ENCODE measurements at places on chromosomes 6 and 20.

- no peak for DNase-seq
These were observed 12.2 kb upstream of the GCLC start for GRCh38 chr6:53556986-53557715.

DNA sequence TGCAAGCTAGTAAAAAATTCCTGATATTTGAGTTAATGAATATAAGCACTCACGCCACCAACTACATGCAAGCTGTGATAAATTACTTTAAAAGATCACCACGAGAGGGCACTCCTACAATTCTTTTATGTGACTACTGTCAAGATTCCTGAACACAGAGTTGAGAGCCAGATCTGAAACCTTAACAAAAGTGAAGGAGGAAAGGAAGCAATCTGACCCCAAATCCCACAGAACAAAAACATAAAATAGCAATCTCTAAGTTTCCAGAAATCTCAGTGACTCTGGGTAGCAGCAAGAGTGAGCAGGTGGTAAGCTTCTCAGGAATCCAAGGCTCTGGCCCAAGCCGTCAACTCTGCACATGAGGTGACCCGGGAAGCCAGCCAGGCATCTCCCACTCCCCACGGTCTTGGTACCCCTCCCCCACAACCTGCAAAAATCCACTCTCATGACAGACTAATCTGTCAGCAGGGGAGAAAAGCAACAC, 55.1 kb downstream of the STAU1 start:
- DNase-seq = peak; percentile 59

DNA sequence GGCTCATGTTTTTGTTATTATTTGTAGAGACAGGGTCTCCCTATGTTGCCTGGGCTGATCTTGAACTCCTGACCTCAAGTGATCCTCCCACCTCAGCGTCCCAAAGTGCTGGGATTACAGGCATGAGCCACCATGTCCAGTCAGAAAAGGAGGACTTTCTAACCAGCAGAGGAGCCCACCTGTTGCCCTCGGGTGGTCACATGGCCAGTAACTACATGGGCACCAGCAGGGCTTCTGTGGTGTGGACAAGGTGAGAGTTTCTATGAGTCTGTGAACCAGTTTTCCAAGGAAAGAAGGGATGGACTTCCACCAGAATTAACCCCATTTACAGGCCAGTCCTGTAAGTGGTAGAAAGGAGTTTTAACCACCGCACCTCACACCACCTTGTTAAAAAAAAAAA, 125.4 kb downstream of the RIN2 start:
- DNase-seq = no peak

- DNase-seq = peak; percentile 8
These were observed 1.6 kb upstream of the THBD start for GRCh38 chr20:23050847-23051627.

DNA sequence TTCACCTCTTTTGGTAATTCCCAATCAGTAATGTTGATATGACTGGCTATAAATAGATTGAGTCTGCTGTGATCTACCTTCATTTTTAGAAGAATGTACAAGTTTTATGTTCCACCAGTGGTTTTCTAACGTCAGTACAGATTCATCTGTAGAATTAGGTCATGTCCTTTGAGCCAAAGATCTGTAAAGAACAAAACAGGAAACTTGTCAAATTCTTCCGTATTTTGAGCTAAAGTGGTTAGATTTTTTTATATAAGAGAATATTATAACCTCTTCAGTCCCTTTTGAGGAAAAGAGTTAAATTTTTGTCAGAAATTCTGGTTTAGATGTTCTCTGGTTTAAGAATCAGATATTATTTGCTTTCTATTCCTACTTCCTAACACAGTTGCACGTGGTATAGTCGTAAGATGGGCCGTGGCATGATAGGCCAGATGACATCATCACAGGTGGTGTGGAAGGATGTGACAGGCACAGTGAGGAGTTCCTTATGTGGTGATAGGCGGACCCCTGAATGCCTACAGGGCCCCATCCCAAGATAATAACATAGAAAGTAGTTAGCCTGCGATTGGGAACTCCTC, 62.3 kb downstream of the SNX9 start:
- peak; percentile 43 for DNase-seq

DNA sequence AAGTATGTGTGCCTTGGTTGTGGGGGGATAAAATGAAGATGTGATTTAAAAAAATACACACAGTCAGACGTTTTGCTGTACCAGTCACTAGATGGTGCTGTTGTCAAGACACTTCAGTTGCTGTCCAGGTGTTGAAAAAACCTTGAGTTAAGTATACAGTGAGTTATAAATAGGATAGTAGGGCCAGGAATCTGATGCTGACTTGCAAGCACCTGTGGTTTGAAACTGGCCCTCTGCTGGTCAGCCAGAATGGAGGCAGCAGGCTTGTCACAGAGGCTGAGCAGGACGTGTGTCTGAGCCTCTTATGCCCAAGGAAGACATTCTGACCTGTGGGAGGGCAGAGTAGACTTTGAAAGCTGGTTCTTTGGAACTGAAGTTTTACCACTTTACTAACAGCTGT, 27.8 kb downstream of the RNF8 start:
- peak; percentile 45 for DNase-seq

DNA sequence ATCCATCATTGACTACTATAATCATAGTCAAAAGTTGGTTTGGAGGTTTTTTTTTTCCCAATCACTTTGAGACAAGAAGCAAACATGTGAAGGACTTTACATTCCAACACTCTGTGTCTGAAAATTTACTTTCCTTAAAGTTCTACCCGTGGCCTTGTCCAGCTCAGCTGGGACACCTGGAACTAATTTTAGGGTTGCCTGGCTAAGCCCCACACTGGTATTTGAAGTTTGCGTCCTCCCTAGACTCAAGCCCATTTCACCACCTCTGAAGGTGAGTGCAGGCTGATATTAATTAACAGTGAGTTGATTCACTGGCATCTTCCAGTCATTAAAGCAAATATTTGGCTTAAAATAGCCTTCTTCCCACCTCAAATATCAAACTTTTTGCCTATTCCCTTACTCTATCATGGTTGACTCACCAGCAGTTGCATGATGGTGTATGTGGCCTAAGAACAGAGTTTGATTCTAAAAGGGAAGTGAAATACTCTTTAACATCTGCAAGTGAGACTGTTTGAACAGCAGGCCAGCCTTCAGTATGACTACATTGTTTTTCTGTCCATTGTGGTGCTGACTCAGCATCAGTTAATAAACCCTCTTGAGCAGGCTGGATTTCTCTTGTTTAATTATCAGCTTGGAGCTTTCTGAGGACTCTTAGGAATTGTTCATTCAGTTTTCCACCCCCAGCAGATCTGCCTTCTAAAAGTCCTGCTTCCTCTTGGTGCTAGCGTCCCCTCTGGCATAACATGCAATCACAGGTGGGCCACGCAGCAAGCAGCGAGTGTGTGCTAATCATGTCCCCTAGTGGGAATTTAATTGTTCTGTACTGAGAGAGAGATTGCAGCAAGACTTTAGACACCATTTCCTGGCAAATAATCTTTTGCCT, 1.8 kb upstream of the PRDM1 start:
- DNase-seq = peak; percentile 44

DNA sequence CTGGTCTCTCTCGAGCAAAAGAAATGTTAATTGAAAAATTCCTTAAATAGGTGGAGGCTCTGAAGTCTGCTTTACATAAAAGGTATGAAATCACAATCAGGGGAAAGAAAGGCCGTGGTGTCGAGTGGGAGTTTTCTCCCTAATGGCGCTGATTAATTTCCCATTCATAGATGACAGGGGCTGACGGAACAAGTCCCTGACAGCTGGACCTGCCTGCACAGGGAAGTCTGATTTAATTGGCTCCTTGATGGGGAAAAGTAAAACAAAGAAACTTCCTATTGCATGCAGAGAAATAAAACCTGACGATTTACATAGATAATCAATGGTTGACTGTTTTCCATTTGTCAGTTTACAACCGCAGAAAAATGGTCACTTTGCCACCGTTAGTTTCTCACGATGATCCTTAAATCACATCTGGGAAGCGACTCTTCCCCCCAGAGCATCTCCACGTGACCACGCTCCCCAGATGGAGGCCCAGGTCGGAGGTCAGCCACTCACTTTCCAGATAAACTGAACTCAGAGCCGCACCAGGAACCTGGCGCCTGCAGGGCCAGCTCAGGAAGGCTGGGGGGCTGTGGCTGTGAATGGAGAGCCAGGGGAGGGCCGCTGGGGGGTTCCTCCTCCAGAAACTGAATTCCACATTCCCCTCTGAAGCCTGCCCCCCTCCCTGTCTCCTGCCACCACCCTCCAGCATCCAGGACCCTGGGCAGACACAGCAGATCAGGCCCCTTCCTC, 55.3 kb downstream of the DLL1 start:
- no peak for DNase-seq

GRCh38 chr6:70998148-70998547, 41.3 kb upstream of the B3GAT2 start:
- DNase-seq = no peak

GRCh38 chr20:46985671-46986070, 91.0 kb downstream of the EYA2 start:
- DNase-seq = no peak

GRCh38 chr20:47202733-47203667, 153.5 kb downstream of the ZMYND8 start:
- no peak for DNase-seq

GRCh38 chr6:143691900-143692636, 14.3 kb downstream of the PHACTR2 start:
- no peak for DNase-seq

DNA sequence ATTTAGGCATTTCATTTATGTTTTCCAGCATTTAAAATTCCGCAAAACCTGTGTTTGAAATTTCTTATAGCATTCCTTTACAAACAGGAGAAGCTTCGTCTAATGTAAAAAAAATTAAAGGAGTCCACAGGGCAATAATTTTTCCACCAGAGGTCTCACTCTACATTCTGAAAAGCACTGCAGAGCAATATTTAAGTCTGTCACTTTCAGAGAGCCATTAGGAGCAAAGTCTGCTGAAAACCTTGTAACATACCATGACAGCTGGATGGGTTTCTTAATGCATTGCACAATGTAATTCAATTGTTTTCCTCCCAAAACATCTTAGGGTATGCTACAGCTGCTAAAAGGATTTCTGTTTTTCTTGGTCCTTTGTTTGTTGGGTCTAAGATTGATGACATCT, 18.0 kb downstream of the BAG2 start:
- no peak for DNase-seq

DNA sequence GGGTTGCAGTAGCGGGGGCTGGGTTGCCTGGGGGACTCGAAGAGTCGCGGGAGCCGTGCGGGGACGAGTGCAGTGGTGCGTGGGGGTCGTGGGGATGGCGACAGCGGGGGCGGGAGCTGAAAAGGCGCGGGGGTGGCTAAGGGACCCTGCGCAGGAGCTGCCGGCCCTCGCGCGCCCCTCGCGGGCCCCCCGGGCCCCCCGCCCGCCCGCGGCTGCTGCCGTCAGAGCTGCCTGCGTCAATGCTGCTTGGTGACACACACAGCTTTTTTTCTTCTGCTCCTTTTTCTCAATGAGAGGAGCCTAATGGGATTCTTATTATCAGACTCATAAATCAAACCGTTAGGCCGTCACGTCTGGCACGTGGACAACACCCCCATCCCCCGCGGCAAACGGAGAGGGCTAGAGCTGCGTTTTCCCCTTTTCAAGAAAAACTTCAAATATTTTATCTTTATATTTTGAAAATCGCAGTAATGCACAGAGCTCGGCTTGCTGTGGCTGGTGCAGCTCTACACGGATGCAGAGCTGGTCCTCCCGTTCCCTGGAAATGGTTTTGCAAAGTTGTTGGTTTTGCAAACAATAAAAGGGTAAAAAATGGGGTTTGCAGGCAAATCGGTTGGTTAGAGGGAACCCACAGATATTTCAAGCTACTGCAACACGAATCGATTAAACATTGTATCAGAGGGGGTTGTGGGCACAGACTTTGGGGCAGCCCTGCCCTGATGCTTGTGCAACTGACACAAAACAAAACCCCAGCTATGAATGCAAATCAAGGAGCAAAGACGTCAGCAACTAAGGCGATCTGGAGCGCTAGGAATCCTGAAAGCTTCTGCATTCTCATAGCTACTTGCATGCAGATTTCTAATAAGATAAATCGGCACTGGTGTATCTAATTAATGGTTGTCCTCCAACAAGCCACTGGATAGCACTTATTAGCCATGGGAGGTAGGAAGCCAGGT, 161.4 kb downstream of the TBXT start:
- no peak for DNase-seq

DNA sequence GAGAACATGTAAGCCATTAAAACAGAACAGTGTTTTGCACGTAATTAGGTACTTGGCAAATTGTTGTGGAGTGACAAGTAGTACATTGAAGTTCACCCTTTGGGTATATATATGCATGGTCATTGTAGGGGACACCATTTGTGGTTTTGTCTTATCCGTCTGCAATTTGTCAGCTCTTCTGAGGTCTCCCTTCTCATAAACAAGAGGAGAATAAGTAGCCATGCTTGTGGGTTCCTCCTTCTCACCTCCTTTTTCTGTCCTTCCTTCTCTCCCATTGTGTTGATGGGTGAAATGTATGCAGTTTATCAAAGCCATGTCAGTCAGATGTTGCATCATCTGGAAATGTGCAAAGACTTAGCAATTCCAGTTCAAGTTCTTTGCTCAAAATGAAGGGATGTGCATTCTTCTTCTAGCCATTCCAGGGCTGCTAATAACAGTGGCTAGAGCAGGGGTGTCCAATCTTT, 70.9 kb downstream of the QKI start:
- DNase-seq = no peak

- DNase-seq = no peak
These were observed 107.3 kb downstream of the UST start for GRCh38 chr6:148854096-148854495.

DNA sequence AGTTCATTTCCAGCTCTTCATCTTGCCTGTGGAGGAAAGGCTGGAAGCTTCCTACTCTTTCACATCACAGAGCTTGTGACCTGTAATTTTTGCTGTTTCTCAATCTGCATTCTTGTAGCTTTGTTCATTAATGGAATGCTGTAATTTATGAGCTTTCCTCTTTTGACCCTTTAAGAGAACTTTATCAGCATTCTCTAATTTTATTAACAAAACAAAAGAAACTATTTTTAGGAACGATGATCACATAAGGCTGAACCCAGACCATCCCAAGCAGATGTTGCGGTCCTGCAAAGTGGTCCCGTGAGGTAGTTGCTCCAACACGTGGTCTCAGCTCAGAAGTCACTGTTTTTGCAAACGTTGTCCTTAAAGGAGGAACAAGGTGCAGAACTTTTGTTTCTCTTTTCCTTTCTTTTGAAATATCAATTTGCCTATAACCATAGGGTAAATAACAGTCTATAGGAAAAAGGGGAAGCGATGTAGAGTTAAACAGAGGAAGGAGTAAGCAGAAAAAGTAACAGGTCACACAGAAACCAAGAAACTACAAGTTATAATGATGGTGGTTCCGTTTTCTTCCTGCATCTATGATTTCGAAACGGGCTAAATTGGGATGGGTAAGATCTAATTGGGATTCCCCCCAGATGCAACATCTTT, 121.3 kb upstream of the PHACTR1 start:
- DNase-seq = no peak

DNA sequence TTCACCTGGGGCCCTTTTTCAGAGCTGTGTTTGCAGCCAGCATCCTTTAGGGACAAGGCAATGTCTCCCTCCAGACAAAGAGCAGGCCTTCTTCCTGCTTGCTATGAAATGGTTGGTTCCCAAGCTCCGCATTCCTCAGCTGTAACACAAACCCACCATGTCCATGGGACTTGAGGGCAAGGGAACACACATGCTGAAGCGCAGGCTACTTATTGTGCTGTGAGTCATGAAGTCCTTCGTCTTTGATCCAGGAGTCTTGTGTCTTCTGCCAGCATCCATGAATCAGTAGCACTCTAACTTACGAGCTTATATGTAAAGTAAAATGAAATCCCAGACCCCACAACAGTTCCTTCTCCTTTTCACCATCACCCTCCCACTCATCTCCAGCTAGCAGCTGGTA, 59.0 kb downstream of the ANKRD60 start:
- DNase-seq = no peak

GRCh38 chr6:52494298-52495072, 74.3 kb downstream of the EFHC1 start:
- no peak for DNase-seq

- no peak for DNase-seq
These were observed 152.0 kb downstream of the UTRN start for GRCh38 chr6:144437105-144437504.

All from CD4-positive, alpha-beta T cell treated with Interleukin-2 at 100 ng/mL for 4 hours (primary cell).